Stomach (tissue), 19 donors: ENCODE measurements at places on chromosomes 7 and 10. TPM values are rescaled to one million over a fixed set of nuclear protein-coding genes. Genes with fewer than 3 reads are reported as not detected.
A peak's percentile ranks its signal among the peaks of the same experiment; 100 is the strongest.

DNA sequence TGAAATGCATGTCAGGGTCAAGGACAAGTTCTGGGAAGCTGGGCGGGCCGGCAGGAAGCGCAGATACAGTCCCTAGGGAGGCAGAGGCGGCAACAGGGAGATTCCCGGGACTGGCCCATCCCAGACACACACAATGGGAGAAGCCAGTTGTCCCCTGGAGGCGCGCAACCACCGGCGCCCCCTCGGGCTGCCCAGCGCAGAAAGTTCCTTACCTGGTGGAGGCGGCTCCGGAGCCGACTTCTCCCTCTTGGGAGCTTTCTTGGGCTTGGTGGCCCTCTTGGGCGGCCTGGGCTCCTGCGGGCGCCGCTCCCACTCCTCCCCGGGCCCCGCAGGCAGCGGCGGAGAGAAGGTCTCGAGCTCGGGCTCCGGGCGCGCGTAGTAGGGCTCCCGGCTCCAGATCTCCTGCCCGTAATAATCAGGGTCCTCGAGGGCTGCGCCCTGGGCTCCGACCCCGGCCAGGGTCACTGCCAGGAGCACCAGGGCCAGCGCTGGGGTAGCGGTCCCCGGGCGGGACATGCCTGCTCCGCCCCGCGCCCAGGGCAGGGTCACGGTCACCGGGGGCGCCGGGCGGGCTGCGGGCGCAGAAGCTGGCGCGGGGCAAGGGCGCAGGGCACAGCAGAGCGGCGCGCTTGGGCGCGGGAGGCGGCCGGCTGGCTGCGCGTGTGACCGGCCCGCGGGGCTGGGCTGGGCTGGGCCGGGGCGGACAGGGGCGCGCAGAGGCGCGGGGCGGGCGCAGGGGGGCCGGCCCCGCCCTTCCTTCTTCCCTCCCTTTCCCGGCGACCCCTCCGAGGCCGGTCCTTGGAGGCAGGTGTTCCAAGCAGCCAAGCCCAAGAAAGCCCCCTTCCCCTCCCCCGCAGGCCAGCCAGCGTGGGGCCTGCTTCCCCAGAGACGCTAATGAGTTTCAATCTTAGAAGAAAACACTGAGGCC lies at the start of gene CPXM2:
Gene CPXM2, minus strand, starts transcription at position 664 of the 928 bp plus-strand sequence. Its CDS starts 148 bp downstream, at position 516.
- peak; percentile 39 for DNase-seq

- DNase-seq = no peak
Observed at GRCh38 chr10:60518745-60519144, 129.1 kb upstream of the ANK3 start.

DNA sequence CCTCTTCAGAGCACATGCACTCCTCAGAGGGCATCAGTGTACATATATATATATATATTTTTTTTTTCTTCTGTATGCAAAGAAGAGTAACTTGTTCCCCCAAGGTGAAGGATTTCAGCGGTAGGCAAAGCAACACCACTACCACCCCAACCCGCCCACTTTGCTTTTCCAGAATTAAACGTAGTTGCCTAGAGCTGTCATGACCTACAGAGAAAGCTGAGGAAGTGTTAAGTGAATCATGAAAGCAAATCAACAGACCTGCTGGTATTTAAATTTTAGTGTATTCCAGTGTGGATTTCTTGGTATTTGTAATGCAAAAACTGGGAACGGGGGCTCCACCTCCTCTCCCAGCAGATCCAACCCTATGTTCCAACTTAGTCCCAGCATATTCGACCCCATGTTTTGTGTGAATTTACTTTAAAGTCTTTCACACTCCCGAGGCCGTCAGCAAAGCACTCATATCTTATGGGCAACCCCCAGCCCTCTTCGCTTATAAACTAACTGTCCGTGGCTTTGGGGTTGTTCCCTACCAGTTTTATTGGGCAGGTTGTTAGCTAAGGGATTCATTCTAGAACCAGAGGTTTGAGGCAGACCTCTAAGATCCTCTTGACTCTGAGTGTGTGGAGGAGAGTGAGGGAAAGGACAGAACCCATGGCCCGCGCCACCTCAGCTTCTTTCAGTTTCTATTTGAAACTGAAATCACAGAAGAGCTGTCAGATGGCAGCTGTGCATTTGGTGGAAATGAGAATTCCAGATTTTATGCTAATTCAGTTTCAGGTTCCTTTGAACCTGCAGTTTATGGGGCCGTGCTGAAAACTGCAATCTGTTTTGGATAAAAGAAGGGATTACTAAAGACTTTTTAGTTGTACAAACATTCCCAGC lies 450.2 kb upstream of the GALNT17 start:
- no peak for DNase-seq

DNA sequence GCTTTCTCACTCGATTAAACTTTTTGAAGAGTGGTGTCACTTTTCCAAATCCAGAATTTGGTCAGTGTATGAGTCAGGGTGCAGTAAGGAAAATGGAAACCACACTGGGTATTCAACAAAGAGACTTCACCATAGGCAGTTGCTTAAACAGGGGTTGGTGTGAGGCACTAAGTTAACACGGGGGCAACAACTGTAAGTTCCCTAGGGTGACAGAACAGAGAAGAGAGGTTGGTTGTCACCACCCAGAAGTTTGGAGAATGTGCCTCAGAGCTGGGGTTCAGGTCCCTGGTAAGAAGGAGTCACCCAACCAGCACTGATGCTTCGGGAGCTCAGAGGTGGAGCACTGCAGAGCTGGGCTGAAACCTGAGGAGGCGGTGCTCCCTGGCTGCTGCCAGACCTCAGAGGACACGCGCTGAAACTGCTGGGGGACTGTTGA lies 170.4 kb downstream of the ARID5B start:
- DNase-seq = no peak

DNA sequence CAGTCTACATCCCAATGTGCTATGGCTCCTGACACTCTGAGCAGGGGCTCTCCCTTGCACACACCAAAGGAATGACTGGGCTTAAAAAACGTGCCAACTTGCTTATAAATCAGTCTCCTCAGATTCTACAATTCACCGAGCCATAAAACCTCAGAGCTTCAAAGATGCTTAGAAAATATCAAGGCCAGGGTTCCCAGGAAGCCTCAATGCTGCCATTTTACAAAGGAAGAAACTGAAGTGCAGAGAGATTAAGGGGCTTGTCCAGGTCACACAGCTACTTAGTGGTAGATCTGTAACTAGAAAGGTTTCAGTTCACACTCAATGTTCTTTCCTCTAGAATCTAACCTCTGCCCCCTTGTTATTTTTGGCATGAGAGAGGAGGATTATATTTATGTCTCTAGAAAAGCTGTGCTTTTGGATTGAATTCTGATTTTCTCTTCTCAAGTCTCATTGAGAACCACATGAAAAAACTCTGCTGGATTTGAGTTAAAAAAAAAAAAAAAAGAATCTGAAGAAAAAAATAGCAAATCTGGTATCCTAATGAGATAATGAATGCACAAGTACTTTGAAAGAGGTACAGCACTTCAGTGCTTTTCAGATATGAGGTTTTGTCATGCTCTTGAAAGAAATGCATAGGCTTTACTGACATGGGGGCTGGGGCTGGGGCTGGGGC lies 22.3 kb upstream of the TSPAN33 start:
- DNase-seq = no peak

DNA sequence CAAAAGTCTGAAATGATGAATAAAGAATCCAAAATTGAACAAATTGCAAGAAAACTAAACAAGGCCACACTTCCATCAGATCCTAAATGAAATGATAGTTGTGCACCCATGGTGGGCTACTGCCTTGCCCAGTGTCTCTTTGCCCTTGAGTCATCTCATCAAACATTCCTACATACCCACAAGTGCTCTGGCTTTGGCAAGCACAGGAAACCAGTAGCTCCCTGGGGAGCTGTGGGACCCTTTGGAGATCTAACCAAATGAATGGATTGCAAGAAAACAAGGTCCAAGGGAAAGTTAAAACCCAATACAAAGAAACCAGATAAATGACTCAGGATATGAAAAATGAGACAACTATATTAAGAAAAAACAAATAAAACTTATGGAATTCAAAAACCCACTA lies 129.8 kb upstream of the TMEM229A start:
- no peak for DNase-seq

PLEKHS1 gene
- total RNA-seq = 1.7 TPM
